ENCODE measurements at places on chromosomes 3 and 15.

GRCh38 chr3:124402791-124403190 is 327.5 kb upstream of the UMPS start:
- no peak for DNase-seq

DNA sequence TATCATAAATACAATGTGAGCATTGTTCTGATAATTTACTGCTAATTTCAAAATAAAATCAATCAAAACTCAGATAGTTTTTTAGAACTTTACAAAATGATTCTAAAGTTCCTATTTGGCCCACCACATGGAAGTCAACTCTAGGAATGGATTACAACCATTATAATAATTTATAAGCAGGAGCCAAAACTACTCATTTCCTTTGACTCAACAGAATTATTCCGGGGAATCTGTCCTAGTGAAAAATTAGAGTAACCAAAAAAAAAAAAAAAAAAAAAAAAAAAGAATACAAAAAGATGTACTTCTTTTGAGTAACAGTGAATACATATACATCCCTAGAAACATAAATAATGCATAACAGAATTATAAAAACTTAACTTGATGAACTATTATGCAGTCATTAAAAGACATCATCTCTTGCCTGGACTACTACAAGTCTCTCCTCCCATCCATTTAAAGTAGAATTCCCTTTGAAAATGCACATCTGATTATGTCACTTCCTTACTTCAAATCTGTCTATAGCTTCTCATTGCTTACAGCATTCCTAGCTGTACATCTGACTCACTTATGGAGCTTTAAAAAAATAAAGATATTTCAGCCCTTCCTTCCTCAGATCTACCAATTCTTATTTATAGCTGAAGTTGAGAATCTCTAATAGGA is 43.4 kb downstream of the HDGFL3 start:
- no peak for DNase-seq

- DNase-seq: no peak
These were observed 2.7 kb upstream of the TPM1 start for GRCh38 chr15:63039811-63040210.

- DNase-seq: peak; percentile 92
These were observed 19.0 kb downstream of the SYNM start for GRCh38 chr15:99123713-99124451.

DNA sequence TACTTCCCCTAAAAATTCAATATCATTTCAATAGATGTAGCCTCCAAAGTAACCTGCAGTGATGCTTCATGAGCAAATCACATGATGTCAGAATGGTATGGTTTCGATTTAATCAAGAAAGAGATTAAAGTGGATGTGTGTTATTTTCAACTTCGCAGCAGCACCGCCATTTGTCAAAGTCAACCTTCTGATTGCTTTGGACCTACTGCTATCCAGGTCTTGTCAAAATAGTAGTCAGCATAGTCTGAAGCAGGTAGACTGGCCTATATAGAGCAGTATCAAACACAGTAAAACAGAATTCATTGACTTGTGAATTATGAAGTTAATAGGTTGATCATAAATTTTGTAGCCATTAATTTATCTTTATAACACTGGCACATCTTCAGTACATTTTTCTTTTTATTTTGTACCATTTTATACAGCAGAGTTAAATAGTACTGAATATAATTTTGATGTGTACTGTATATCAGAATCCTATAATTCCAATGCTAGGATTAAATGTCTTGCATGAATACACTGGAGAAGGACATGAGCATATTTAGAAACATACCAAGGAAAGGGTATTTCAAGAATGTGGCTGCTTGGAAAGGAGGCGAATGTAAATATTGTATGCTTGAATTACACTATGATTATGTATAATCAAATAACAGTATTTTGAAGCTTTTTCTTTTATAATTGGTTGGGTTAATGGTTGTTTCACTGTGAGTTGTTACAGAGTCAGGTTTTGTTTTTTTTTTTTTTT is 79.6 kb downstream of the CDIN1 start:
- DNase-seq: no peak

DNA sequence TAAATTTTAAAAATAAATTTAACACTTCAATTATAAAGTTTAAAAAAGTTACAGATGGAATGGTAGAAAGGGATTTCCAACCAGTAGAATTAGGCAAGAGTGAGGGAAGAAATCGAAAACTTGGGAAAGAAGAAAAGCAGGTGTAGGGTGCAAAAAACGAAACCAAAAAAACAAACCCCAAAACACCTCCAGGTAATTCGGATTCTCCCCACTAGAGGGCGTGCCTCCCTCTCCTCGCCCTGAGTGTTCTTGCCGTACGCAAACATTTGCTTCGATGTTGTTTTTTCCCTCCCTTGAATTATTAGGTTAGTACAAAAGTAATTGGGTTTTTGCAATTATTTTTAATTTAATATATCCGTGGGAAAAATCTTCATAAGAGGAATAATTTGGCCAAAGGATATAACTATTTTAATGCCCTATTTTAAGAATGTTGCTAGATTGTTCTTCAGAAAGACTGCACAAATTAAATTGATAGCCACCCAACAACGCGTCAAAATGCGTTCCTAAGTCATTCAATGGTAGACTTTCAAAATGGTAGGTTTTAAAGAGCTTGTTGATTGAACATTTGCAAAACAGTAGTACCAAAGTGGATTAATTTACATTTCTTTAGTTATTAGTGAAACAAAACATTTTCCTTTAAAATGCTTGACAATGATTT is 63.7 kb downstream of the SLC30A4 start:
- DNase-seq: no peak

- no peak for DNase-seq
These were observed 31.8 kb upstream of the SFMBT1 start for GRCh38 chr3:53077476-53078220.

DNA sequence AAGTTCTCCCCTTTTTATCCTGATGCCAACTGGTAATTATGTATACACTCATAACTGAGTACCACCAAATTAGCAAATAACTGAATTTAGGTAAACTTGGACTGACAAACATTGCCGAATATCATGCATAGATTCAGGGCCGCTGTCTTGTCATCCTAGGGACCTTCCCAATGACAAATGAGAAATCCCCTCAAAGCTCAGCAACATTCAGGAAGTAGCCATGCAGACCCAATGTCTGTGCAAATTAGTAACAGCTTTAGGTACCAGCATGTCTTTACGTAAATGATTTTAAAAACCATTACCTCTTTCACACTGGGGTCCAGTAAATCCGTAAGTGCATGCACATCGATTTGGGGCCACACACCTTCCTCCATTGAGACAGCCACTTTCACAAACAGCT is 49.5 kb downstream of the FBN1 start:
- no peak for DNase-seq

DNA sequence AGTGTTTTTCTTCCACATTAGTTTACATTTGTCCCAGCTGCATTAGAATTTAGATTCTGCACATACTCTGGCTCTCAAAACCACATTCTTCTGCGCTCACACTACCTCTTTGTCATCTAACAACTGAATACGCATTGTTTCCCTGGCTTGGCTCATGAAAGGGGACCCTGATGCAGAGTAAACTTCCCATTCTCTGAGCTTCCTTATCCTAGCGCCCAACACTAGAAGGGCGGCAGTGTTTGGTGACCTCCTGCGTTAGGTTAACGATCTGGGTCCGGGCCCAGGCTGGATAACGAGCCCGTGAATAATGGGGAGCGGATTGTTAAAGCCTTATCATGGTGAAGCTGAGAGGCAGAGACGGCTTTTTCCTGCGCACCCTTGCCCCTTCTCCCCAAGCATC is 63.9 kb downstream of the ETV5 start:
- no peak for DNase-seq

Measured in brain pericyte (primary cell).